ENCODE measurements at places on chromosomes 2 and 18.

DNA sequence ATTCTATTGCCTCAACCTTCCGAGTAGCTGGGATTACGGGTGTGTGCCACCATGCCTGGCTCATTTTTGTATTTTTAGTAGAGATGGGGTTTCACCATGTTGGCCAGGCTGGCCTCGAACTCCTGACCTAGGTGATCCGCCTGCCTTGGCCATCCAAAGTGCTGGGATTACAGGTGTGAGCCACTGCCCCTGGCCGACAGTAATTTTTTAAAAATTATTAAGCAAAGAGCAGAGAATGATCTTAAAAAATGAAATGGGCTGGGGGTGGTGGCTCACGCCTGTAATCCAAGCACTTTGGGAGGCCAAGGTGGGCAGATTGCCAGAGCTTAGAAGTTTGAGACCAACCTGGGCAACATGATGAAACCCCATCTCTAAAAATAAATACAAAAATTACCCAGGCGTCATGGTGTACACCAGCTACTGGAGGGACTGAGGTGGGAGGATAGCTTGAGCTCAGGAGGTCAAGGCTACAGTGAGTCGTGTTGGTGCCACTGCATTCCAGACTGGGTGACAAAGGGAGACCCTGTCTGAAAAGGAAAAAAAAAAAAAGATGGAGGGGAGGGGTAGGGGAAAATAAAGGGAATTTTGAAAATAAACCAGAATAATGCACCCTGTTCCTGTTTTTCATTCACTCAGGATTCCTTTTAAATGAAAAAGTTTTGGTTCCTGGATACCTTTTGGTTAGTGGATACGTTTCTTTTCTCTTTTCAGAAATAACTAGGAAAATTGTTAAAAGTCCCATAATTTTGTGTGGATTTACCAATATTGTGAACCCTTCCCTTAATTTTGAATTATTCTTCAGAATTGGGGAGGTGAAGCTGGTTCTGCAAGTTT is 33.9 kb downstream of the MAP4K4 start:
- no peak for DNase-seq

- DNase-seq, result no peak
Measured at GRCh38 chr18:74994502-74995418, 214.2 kb downstream of the PTGR3 start.

DNA sequence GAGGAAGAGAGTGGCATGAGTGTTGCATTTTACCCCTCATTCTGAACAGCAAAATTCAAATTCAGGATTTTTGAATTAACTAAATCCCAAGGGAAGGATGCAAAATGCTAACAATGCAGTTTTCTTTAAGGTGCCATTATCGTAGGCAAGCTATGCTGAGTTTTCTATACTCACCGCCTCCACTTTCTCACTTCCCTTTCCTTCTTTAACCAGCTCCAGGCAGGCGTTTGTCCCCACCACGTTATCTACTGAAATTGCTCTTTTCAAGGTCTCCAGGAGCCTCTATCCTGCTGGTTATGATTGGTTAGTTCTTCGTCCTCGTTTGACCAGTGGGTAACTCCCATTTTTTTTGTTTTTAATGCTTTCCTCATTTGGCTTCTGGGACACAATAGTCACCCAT is 1.8 kb upstream of the CPO start:
- DNase-seq, result no peak

DNA sequence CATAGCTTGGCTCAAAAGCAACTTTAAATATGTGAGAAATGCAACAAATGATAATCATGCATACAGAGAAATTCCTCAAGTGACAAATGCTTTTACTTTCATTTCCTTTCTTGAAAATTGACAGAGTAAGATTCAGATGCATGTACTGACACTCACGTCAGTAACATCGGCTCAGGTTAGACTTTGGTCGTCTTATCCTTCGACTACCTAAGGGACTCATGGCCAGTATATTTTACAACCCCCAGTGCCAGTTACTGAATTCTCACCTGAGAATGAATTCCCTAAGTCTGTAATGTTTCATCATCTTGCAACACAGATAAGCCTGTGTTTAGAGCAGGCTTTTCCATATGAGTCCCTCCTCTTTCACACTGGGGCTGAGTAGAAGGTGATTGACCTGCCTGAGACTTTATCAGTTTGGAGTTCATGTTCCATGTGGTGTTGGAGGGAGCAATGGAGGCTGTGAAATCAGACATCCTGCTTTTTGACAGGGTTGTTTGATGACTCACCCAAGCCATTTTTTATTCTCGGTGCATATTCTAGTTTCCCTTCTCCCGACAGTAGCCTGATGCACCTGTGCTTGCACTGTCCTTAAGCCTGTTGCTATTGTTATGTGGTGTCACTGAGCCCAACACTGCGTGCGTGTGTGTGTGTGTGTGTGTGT is 30.5 kb upstream of the ATP8B1 start:
- no peak for DNase-seq

- no peak for DNase-seq
Measured at GRCh38 chr2:146964494-146964893, 880.3 kb upstream of the ACVR2A start.

DNA sequence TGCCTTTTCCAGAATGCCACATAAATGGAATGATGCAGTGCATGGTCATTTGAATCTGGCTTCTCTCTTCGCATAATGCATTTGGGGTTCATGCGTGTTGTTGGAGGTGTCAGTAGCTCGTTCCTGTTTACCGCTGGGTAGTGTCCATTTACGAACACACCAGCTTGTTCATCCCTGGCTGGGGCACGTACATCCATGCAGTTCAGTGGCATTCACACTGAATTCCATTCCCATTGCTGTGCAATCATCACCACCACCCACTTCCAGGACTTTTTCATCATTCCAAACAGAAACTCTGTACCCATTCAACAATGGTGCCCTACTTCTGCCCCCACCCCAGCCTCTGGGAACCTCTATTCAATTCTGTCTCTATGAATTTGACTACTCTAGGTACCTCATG is 14.7 kb upstream of the CIDEA start:
- DNase-seq, result no peak

GRCh38 chr18:48024881-48025660 is 94.6 kb upstream of the SMAD2 start:
- DNase-seq, result no peak

DNA sequence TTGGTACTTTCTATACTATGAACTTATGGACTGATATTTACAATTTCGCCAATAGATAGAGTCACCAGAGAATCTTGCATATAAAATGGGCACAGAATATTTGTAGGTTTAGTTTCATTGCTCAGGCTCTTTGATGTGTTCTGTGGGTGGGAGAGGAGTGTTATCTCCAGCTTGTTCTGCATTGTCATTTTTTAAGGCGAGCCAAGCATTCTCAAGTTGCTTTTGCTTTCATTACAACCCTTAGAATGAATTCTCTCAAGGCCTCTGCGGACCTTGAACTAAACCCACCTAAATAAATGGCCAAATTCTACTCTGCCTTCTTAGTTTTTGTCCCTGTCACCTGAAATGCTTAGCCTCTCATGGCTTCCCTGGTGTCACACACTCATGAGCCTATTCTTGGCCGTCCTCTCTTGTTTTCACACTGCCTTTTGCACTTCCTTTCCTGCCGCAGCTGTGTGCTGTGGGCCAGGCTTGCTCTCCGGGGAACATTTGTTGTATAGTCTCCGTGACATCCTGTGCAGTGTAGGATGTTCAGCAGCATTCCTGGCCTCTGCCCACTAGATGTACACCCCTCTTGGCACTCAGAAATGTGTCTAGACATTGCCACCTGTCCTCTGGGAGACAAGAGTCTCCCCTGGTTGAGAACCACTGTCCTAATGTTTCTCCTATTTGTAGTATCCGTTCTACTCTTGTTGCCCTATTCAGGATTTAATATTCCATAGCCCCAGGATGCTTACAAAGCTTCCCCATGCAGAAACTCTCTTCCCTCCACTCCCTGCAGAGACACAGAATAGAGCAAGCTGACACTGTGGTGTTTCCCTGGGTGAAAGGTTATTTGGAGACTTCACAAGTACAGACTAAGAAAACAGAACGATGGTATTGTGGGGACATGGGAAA is 255.6 kb downstream of the PTPRM start:
- DNase-seq, result no peak

- DNase-seq, result no peak
Measured at GRCh38 chr2:70944111-70944690, 8.5 kb downstream of the ATP6V1B1 start.

- DNase-seq, result no peak
Measured at GRCh38 chr18:69567813-69568488, 167.3 kb downstream of the DOK6 start.

Measured in pancreas (tissue), 10 donors.